Cardiac fibroblast (primary cell): ENCODE measurements at places on chromosomes 13 and 19.

GRCh38 chr13:102275969-102276368 is 125.9 kb downstream of the FGF14 start:
- DNase-seq = no peak

DNA sequence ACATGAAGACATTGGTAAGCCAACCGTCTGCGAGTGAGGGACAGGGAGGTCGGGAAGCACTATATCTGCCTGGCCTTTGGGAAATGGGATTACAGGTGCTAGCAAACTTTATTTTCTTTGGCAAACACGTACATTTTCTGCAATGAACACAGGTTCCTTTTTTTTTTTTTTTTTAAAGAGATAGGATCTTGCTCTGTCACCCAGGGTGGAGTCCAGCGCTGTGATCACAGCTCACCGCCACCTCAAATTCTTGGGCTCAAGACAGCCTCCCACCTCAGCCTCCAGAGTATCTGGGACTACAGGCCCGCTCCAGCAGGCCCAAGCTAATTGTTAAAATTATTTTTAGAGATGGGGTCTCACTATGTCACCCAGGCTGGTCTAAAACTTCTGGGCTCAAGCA is 24.2 kb downstream of the ELAVL1 start:
- no peak for DNase-seq

GRCh38 chr13:27535546-27535945 is 84.8 kb downstream of the LNX2 start:
- no peak for DNase-seq

DNA sequence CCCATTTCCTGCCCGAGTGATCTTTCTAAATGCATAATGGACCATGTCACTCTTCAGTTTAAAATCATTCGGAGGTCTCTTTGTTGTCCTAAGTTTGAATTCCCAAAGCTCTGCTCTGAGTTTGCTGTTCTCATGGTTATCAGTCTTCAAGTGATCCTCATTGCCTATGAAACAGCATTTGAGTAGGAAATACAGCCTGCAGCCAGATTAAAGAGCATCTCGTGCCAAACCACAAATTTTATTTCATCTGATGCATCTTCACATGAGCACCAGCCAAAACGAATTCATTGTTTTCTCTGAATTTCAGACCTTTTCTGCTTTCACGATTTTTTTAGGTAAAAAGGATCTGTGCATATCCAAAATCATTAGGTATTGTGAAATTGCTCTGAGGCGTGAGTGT is 299.6 kb downstream of the TDRD3 start:
- DNase-seq = no peak

DNA sequence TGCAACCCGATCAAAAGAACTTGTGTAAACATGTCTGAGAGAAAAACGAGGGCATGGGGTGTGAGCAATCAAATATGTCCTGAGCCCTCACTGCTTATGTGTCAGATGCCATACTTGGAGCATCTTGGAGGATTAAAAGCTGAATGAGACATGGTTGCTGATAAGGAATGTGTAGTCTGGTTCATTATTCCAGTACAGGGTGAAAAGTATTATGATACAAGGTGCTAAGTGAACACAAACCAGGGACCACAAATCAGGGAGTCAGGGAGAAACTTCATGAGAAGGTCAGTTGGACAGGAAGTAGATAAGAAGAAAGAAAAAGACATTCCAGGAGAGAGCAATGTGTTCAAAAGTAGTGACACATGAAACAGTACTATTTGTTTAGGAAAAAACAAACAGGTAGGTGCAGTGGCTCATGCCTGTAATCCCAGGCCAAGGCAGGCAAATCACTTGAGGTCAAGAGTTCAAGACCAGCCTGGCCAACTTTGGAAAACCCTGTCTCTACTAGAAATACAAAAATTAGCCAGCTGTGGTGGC is 2.0 kb upstream of the RCBTB1 start:
- DNase-seq = peak; percentile 6

DNA sequence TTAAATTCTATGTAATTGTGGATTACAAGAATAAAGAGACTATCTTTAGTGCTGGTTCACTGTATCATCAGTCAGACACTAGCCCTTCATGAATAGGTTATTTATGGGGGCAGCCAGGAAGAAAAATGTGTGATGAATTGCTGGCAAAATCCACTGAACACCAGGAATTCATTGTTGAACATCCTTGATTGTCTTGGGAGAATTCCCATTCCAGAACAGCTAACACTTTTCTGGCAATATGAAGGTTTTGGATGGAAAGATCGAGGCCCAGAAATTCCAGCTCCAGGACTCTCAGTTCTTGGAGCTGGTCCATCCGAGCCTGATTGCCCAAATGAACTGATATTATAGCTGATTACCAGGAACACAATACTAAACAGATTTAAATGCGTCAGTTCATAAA is 11.5 kb upstream of the SPART start:
- no peak for DNase-seq

GRCh38 chr13:67303661-67304333 is 73.7 kb upstream of the PCDH9 start:
- no peak for DNase-seq

- DNase-seq = peak; percentile 50
These were observed 588 bp upstream of the DPY19L3 start for GRCh38 chr19:32404933-32405430.

DNA sequence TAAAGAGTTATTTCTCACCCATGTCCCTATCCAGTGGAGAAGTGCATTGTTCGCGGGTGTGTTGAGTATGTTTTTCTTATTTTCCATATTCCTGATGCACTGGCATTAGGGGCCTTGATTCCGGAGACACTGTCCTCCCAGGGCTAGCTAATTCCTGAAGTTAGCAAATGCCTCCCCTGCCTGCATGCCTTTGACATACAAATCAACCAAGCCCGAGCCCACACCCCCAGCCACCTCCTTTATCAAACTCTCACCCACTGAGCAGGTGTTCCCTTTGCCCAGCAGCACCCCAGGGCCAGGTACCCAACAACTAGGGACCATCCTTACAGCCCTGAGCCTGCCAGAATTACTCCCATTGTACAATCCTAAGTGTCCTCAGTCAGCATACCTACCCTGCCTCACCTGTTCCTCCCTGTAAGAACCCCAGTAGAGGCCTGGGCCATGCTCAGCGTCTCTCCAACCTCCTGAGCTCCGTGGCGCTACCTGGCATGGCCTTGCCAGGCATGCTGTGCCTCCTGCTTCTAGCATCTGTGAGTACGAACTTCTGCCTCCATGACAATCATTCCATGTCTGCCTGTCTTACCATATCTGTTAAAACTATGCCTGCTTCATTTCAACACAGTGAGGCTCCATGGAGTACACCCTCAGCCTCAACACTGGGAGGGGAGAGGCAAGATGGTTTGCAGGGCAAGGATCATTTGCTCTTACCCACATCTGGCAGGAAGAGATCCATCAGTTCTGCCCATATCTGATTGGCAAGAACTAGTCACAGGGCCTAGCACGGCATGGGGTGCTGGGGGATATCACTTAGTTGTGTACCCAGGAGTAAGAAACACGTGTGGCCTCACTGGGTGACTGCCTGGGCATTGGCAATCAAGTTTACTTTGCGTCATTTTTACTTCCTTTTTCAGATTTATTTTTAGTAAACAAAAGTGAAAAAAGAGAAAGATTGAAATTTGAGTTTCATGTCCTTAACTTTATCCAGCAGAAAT is 203.9 kb downstream of the SHISA2 start:
- no peak for DNase-seq

DNA sequence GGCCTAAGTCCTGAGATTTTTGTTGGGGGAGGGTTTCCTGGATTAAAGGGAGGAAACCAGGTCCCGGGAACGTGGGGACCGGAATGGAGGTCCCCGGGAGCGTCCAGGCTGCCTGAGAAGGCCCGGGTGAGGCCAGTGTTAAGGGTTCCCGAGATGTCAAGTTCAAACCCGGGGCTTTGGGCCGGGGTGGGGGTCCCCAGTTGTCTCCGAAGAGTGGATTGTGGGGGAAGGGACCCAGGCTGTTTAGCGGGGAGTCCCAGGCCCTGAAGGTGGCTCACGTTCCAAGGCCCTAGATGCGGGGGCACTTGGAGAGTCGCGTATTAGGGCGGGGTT is 262 bp downstream of the COX7A1 start:
- no peak for DNase-seq

DNA sequence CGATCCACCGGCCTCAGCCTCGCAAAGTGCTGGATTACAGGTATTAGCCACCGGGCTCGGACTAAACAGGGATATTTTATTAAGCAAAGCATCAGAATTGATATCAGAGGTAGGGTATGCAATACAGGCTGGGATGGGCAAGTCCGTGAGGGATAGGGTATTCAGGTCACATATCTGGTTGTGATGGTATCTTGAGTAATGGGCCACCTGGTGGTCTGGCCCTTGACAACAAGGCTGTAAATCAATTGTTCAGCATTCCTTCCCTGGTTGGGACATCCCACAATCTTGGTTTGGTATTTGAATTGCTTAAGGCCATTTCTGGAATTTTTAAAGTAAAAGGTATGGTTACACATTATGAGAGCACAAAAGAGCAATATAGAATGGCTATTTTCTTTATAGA is 1588.0 kb downstream of the SLITRK1 start:
- DNase-seq = no peak

- peak; percentile 83 for DNase-seq
These were observed 5.1 kb downstream of the NOTCH3 start for GRCh38 chr19:15195371-15196334.

DNA sequence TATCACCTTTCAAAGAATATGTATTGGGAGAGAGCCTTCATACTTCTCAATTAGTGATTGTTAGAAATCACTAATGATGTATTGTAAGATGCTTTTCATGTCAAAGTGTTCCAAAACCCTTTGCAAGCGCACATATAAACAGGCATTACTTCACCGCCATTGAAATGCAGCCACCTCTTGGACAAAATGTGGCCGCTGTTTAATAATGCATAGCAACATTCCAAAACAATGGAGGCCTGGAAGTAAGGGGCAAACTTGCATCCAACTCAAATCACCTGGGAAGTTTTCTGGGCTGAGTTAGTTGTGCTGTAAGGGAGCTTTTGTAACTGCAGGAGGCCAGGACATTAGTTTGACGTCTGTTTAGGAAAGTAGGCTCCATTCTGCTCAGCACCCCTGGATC is 438.1 kb downstream of the FGF9 start:
- no peak for DNase-seq

GRCh38 chr13:106449096-106449495 is 86.4 kb downstream of the EFNB2 start:
- no peak for DNase-seq

- DNase-seq = peak; percentile 99
These were observed 5.5 kb upstream of the ACP7 start for GRCh38 chr19:39078436-39079200.

DNA sequence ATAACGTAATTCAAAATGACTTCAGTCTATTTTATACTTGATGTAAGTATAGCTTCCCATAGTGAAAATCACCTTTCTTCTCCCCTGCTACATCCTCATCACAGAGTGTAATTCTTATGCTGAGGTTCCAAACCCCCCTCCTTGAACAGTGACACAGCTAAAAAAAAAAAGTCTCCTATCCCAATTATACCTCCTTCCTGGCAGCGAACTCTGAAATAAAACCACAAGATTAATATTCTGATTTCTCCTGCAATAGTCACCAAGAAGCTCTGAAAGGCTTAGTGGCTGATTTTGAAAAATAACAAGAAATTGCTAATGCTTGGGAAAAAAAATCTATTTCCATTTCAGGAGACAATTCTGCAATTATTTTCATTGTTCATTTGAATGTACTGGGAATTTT is 36.3 kb downstream of the EFNB2 start:
- DNase-seq = no peak

GRCh38 chr19:16373989-16374388 is 49.4 kb downstream of the KLF2 start:
- DNase-seq = no peak

- no peak for DNase-seq
These were observed 18.5 kb upstream of the KCTD4 start for GRCh38 chr13:45219123-45219891.

DNA sequence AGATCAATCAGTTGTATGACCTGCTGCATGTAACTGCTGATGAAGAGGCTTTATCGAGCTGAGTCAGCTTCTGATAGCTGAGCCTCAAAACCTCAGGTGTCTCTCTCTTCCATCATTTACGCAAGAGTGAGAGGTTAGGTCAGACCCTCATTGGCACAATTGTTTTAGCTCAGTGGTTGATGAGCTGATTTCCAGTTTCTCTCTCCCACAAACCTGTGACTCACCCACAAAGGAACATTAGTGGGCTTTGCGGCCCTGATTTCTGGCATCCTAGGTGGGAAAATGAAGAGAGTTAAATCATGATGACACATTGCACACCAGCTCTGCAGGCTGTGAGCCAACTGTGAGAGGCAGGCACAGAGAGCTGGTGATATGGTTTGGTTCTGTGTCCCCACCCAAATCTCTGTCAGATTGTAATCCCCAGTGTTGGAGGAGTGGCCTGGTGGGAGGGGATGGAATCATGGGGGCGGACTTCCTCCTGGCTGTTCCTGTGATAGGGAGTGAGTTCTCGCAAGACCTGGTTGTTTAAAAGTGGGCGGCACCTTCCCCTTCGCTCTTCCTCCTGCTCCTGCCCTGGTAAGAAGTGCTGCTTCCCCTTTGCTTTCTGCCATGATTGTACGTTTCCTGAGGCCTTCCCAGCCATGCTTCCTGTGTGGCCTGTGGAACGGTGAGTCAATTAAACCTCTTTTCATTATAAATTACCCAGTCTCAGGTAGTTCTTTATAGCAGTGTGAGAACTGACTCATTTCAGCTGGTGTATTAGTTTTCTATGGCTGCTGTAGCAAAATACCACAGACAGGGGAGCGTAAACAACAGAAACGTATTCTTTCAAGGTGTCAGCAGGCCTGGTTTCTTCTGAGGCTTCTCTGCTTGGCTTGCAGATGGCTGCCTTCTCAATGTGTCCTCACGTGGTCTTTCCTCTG is 33.5 kb upstream of the TMTC4 start:
- DNase-seq = no peak

GRCh38 chr13:80884056-80884785 is 543.3 kb upstream of the SPRY2 start:
- DNase-seq = no peak

GRCh38 chr19:35342430-35342829 is 5.3 kb upstream of the FFAR1 start:
- DNase-seq = no peak

- DNase-seq = no peak
These were observed 21.1 kb downstream of the PGLS start for GRCh38 chr19:17532557-17532956.

- DNase-seq = no peak
These were observed 359.3 kb downstream of the KCNRG start for GRCh38 chr13:50374517-50374916.

DNA sequence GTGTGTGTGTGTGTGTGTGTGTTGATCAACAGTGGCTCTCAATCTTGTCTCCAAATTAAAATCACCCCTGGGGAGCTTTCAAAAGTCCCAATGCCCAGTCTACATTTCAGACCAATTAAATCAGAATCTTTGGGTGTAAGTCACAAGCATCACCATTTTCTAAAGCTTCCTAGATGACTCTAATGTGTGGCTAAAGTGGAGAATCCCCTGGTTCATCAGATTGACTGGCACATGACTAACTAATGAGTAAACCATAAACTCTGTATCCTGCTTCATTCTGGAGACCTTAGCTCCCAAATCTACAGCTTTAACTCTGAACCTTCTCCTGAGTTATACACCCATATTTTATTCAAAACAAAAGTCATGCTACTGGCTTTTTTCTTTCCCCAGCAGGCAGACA is 131.3 kb downstream of the SUCLA2 start:
- no peak for DNase-seq

GRCh38 chr13:102869948-102870676 is 24.3 kb downstream of the ERCC5 start:
- DNase-seq = no peak

- DNase-seq = peak; percentile 25
These were observed 11.0 kb upstream of the CASP14 start for GRCh38 chr19:15038294-15038693.
